Activated CD4-positive, CD25-positive, alpha-beta regulatory T cell (primary cell): ENCODE measurements at places on chromosomes 2 and 18.

GRCh38 chr2:233451950-233452349 lies 97.7 kb downstream of the DGKD start:
- DNase-seq, result no peak

DNA sequence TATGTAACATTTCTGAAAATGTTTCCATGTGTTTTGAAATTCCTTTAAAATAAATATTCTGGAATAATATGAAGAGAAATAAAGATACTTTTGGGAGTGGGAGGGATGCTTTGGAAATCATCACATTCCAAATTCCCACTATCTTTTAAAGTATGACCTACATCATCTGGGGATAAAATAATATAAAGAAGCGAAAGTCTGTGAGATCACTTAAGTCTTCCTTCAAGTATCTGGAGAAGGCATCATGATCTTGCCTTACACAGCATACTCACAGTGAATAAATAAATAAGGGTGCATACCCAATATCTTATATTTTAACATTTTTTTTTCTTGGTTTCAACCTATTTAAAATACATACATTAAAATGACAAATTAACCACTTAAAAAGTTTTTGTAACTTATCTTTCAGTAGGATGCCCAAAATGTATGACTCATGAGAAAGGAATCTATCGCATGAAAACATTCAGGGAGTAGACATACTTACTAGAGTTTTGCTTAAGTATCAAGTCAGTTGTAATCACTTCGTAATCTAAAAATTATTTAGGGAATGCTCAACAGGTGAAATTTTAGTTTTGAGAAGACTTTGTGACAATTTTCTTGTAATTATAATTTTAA lies 248.3 kb upstream of the COL3A1 start:
- no peak for DNase-seq

DNA sequence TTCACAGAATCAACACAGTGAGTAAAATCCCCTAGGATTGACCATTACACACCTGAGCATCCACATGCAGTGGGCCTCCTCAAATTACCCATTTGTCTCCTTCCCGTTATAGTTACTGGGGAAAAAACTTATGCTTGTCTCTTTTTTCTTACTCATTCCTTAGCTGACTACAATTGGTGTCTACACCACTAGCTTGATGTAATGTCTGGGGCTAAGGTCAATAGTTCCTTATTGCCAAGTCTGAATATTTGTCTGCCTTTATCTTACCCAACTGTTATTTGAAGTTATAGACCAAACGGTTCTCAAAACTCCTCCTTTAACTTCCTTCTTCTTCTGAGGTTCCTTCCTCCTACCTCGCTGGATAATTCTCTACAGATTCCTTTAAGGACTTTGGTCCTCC lies 41.9 kb upstream of the TMEM17 start:
- DNase-seq, result no peak

DNA sequence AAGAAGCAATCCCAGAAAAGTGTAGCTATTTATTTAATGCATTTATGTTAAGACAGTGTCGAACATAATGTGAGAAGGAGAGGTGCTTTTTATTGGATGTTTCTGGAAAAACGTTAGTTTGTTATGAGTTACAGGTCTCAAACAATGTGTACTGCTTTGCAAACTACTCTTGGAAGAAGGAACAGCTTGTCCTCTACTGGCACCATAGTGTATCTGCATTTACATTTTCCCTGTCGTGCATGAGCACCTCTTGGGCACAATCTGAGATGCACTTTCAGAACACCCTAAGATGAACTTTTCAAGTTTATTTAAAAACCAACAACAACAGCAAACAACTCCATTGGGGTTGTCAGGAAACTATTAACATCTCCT lies 22.8 kb downstream of the CCNYL1 start:
- no peak for DNase-seq

DNA sequence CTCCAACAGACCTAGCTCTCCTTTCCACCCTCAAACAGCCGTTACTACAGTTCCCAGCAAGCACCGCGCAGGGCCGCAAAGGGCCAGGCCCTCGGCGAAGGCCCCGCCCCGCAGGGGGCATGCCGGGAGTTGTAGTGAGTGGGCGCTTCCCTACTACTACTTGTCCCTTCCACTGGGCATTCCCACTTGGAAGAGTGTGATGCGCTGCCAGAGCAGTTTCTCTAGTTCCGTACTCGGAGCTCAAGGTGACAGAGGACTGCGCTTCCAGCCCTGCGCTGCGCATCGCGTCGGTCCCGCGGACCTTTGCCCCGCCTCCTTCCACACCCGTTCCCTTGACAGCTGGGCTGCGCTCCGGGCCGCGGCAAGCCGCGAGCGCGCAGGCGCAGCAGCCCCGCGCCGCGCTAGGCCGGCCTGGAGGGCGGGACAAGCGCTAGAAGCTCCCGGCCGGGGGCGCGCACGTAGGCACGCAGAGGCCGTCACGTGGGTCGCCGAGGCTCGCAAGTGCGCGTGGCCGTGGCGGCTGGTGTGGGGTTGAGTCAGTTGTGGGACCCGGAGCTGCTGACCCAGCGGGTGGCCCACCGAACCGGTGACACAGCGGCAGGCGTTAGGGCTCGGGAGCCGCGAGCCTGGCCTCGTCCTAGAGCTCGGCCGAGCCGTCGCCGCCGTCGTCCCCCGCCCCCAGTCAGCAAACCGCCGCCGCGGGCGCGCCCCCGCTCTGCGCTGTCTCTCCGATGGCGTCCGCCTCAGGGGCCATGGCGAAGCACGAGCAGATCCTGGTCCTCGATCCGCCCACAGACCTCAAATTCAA lies at the start of gene VAPA:
TSS of gene VAPA (plus strand) at position 491 of the 808 bp plus-strand sequence. CDS start at position 732, 241 bp downstream.
- DNase-seq, result peak; percentile 86

DNA sequence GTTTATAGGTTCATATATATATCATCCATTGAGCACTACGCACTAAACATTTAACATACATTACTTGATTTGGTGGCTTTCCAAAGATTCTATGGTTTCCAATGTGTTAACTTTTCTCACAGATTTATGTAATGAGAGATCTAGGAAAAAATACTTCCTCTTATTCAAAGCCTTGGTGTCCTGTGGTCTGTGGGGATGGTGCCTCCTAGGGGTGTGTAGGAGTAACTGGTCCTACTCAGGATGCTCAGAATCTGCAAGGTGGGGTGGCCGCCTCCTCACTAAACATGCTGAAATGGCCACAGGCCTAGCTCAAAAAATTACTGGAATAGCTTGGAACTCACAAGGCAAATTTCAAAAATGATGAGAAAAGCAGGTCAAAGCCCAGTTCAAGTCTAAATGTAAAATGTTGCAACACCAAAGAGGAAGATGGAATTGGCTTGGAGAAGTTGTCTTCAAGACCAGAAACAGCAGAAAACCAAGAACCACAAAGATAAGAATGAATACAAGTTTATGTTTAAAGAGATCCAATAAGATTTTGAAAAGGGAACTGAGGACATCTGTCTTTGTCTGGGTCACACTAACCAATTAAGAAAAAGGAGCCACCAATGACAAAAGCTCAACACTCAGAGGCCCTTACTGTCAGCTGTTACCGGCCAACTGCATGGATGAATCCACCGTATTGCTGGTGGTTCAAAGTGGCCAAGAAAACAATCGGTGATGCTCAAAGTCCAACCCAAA lies 11.5 kb downstream of the GPR55 start:
- DNase-seq, result no peak

- no peak for DNase-seq
Observed at GRCh38 chr2:200640901-200641300, 55.1 kb downstream of the AOX1 start.
